ENCODE measurements at places on chromosomes 5 and 9.

DNA sequence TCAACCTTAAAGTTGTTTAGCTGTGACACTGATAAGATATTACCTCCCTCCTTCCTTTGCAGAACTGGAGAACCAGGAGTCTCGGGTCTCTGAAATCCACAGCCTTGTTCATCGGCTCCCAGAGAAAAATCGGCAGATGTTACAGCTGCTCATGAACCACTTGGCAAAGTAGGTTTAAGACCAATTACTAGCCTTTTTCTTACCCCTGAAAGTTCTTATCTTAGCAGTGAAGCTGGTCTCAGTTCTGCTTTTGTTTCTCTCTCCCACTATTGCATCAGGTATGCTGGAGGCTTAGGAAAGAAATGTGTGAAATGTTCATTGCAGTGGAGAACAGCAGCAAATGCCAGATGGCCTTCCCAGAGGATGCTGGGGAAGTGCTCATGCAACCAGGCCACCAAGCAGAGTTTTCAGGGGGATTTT lies 287.4 kb downstream of the ARHGAP26 start:
- no peak for DNase-seq

DNA sequence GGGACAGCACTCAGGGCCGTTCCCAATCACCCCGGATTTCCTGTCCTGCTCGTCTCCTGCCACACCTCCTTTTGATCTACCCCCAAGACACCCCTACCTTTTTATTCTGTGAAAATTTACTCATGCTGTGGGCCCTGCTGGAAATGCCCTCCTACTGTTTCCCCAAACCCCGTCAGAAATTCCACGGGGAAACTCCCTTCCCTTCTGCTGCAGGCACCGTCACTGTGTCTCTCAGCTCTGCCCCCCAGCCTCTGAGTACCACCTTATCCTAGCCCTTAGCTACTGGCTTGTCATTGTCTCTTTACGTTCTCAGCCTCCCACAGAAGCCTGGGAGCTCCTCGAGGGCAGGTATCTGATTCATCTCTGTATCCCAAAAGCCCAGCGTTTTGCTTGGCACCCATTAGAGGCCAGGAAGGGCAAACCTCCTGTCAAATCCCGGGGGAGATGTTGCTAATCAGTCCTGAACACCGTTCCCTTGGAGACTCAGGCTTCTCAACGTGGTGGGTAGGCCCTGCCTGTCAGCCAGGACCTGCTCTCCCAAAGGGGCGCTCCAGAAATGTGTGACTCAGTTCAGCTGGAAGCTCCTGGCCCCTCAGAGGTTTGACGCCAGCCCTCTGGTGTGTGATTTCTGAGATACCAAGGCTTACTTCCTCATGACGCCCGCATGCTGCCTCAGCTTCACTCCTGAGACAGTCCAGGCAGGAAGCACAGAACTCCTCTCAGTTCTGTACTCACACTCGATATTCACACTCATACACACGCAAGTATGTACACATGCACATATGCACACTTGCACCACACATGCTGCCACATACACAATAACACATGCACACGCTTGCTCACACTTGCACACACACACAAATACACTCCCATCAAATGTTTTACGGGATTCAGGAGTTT lies 50.7 kb upstream of the GRHPR start:
- peak; percentile 46 for DNase-seq

GRCh38 chr5:152349683-152350526 lies 55.2 kb downstream of the NMUR2 start:
- DNase-seq = peak; percentile 46

GRCh38 chr5:135230251-135230925 lies 168.6 kb downstream of the MACROH2A1 start:
- no peak for DNase-seq

DNA sequence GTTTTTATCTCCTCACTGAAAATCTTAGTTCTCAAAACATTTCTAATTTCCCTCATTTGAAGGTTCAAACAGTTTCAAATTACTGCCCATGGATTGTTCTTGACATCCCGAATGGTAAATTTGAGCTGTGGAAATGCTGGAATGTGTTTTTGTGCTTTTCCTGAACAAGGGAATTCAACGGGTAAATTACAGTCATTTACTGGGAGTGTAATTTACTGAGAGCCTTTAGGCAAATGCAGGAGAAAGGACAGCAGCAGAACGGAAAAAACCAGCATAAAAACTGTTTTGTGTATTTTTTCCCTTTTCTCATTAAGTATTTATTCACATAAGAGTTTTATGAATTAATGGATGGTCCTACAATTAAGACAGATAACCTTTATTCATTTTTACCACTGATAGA lies 139.2 kb downstream of the PBX3 start:
- DNase-seq = no peak
